ENCODE measurements at places on chromosomes 5 and 9.

GRCh38 chr9:123120131-123120530 lies 86.7 kb downstream of the GPR21 start:
- DNase-seq, result no peak

- DNase-seq, result peak; percentile 43
Measured at GRCh38 chr5:132458651-132459030, 31.9 kb downstream of the IRF1 start.

- DNase-seq, result no peak
Measured at GRCh38 chr5:122119205-122119604, 10.1 kb upstream of the ZNF474 start.

GRCh38 chr5:143119881-143120341 lies 283.6 kb downstream of the NR3C1 start:
- DNase-seq, result no peak

- DNase-seq, result no peak
Measured at GRCh38 chr5:108884736-108885135, 137.0 kb downstream of the FER start.

- DNase-seq, result no peak
Measured at GRCh38 chr9:134553996-134554372, 87.6 kb upstream of the COL5A1 start.

DNA sequence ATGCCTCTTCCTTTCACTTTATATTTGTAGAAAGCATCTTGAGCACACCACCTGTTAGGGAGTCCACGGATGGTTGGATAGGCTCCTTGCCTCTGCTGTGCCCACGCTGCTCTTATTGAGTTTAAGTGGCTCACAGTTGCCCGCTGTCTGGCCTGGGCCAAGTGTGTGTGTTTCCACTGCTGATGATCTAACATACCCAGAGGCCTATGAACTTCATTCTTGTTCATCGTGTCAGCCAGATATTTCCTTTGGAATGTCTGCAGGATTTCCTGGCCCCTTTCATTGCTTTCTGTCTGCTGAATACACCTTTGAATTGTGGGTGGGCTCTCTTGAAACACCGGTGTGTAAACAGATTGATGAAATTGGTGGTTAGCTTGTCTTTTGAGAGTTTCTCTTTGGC lies 46.6 kb downstream of the MVB12B start:
- DNase-seq, result no peak

DNA sequence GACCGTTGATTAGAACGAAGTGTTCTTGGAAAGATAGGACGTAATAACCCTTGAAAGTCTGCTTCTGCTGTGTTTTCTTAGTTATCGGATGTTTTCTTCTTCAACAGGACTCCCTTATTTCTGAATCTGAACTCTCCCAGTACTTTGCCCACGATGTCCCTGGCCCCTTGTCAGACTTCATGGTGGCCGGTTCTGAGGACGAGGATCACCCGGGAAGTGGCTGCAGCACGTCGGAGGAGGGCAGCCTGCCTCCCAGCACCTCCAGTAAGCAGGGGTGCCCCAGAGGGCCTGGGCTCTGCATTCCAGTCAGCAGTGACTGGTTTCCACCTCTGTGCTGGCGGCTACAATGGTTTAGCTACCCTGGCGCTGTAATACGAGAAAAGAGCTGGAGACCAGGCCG lies 102.1 kb downstream of the GOLPH3 start:
- DNase-seq, result no peak

DNA sequence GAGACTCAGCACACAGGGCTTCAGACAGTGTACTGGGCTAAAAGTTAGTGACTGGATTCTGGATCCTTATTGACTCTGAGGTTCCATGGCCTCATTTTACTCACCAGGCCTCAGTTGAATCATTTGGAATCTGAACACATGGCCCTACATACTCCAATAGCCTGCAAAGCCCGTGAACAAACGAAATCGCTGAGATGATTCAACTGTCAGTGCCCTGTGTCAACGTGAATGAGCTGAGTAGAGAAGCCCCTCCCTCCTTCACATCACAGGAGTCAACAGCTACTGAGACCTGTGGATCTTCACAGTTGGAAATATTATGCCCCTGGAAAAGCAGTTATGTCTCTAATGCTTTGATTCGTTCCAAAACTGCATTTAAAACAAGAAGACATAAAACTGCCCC lies 429.3 kb downstream of the GADD45G start:
- no peak for DNase-seq

GRCh38 chr5:168266016-168266415 lies 25.4 kb upstream of the WWC1 start:
- DNase-seq, result no peak

GRCh38 chr5:54804521-54804920 lies 180.9 kb downstream of the ESM1 start:
- no peak for DNase-seq

- DNase-seq, result no peak
Measured at GRCh38 chr5:140806834-140807775, at the start of gene PCDHA4. PCDHA4 (plus strand) TSS chr5:140807068.

DNA sequence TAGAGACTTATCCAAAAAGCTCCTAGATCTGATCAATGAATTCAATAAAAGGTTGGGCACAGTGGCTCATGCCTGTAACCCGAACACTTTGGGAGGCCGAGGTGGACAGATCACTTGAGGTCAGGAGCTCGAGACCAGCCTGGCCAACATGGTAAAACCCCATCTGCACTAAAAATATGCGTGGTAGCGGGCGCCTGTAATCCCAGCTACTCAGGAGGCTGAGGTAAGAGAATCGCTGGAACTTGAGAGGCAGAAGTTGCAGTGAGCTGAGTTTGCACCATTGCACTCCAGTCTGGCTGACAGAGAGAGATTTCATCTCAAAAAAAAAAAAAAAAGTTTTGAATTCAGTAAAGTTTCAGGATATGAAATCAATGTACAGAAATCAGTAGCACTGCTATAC lies 20.0 kb downstream of the DCTN4 start:
- no peak for DNase-seq

DNA sequence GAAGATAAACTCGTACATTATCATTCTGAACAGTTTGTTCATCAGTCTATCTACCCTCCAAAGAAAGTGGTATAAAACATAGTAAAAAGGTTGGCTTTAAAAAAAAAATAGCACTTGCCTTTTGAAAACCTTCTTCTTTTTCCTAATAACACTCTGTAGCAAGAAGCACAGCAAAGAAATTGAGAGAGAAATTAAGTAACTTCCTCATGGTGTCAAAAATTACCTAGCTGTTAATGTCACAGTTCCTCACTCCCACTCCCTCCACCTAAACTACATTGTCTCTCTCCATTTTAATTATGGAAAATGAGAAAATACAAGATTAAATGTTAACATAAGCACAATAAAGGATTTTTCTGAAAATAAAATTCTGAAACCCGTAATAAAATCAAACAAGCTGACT lies 72.2 kb downstream of the CERT1 start:
- no peak for DNase-seq

- no peak for DNase-seq
Measured at GRCh38 chr5:133667217-133667616, 54.9 kb upstream of the FSTL4 start.

- DNase-seq, result no peak
Measured at GRCh38 chr9:76374783-76375559, 19.3 kb downstream of the RFK start.

DNA sequence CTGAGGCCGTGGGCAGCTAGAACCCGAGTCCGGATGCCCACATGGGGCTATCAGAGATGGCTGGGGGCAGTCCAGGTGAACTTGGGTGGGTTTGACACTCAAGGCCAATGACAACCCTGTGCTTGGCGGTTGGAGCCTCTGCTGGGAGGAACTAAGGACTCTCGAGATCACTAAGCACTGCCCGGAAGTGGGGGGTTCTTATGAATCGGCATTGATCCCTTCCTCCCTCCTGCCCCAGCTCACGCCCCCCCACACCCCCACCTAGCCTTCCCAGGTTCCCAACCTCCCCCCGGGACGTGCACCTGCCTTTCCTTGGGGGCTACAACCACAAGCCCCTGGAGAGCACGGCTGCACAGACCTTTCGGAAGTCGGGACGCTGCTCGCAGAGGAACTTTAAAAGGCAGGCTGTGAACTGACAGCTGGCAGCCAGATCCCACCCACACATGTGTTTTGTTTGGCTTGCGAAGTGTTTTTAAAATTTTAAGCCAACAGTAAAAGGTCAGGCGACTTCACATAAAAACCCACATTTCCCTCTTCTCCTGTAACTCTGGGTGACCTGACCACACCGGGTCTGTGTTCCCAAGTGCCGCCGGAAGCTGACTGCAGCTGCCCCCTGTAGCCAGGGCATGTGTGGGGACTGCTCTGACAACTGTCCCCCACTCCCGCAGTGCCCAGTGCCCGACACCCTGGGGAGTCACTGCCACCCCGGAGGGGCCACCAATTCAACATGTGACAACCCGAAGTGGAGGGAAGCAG lies 5.1 kb upstream of the RALGDS start:
- no peak for DNase-seq

- DNase-seq, result no peak
Measured at GRCh38 chr9:94979904-94980507, 253.5 kb downstream of the AOPEP start.

GRCh38 chr9:82475584-82476301 lies 487.2 kb downstream of the SPATA31D1 start:
- no peak for DNase-seq

- no peak for DNase-seq
Measured at GRCh38 chr9:137222190-137223077, at the start of gene RNF208. RNF208 (minus strand) TSS chr9:137222240; CDS start chr9:137221212, 1,028 bp downstream.

- no peak for DNase-seq
Measured at GRCh38 chr5:97658116-97658900, 475.3 kb upstream of the RIOK2 start.

GRCh38 chr9:132631280-132631679 lies 38.5 kb downstream of the DDX31 start:
- DNase-seq, result no peak

- DNase-seq, result no peak
Measured at GRCh38 chr5:31707329-31707728, 68.4 kb downstream of the PDZD2 start.

- no peak for DNase-seq
Measured at GRCh38 chr5:162068412-162068811, 839 bp downstream of the GABRG2 start.

- DNase-seq, result no peak
Measured at GRCh38 chr9:95896580-95896979, 21.1 kb downstream of the ERCC6L2 start.

GRCh38 chr5:100902440-100903038 lies 543 bp downstream of the ST8SIA4 start:
- peak; percentile 7 for DNase-seq

Data from CD4-positive, alpha-beta T cell treated with Interleukin-6 at 100 ng/mL for 8 hours (primary cell).